Astrocyte (in vitro differentiated cells and primary cell): ENCODE measurements at places on chromosomes 7 and 10. TPM values are rescaled to one million over a fixed set of nuclear protein-coding genes. Genes with fewer than 3 reads are reported as not detected.

GRCh38 chr10:80567292-80567691 lies 29.6 kb downstream of the SH2D4B start:
- H3K36me3 ChIP-seq = no peaks in the 10 kb centered on the region
- H3K4me1 ChIP-seq = no peaks in the 10 kb centered on the region
- no peaks in the 10 kb centered on the region for H3K27me3 ChIP-seq
- no peak for DNase-seq

GRCh38 chr7:151626422-151627115 lies 106.9 kb upstream of the RHEB start:
- no peak overlapping the region for H3K27ac ChIP-seq
- no peaks in the 10 kb centered on the region for H3K27me3 ChIP-seq
- DNase-seq = no peak

- no peaks in the 10 kb centered on the region for H3K36me3 ChIP-seq
- no peaks in the 10 kb centered on the region for H3K27me3 ChIP-seq
These were observed 114.8 kb downstream of the TSPAN12 start for GRCh38 chr7:120743128-120743527.

DNA sequence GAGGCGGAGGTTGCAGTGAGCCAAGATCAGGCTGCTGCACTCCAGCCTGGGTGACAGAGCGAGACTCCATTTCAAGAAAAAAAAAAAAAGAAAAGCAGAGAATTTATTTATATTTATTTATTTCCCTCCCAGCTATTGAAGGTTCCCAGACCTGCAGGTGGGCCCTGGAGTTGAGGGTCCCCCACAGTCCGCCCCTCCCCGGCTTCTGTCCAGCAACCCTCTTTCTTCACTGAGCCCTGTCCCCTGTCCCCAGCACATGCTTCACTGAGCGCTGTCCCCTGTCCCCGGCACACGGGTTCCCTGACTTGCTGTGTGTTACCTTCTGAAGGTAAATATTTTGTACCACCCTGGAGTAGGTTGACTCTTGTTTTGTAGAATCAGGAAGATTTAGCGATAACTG lies 301.7 kb upstream of the PITRM1 start:
- DNase-seq = no peak
- peaks cover 21% of the 10 kb centered on the region for H3K4me1 ChIP-seq
- no peaks in the 10 kb centered on the region for H3K36me3 ChIP-seq
- no peak overlapping the region for H3K27ac ChIP-seq

DNA sequence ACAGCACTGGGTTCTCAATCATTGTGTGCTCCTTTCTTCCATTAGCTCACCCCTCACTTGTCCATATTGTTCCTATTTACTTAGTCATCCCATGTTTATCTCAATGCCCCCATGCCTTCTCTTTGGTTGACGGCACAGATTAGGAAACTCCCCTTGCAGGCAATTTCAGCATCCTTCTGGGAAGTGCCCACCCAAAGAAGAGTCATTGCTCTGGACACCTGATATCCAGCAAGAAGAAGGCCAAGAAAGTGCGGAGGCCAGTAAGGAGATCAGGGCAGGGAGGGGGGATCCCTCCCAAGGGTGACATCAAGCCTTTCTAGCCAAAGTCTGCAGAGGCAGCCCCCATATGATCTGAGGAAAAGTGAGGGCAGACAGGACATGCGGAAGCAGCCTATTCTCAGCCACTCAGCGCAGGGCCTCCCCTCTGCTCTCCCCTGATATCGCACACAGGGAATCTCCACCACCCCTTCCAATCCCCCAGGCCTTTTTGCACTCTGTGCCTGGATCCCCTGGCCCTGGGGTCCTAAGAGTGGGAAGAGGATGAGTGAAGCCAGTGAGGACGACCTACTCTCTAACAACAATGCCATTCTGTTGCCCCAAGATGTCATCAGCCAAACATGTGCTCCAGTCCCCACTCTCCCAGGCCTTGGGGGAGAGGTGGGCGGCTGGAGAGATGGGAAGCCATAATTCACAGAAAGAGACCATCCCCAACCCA lies 1.8 kb downstream of the TRPV6 start:
- H3K4me1 ChIP-seq = no peaks in the 10 kb centered on the region
- no peak for DNase-seq
- peaks cover 11% of the 10 kb centered on the region for H3K27me3 ChIP-seq
- no peaks in the 10 kb centered on the region for H3K36me3 ChIP-seq
- no peak overlapping the region for H3K27ac ChIP-seq

Gene CCZ1B
- 54.4 and 61.2 TPM in 2 replicates for total RNA-seq

Gene TSPAN12
- total RNA-seq = 9.8 and 13.0 TPM in 2 replicates
